ENCODE measurements at places on chromosomes 5 and 9.

GRCh38 chr5:169914766-169915165, 65.5 kb downstream of the INSYN2B start:
- DNase-seq: no peak

DNA sequence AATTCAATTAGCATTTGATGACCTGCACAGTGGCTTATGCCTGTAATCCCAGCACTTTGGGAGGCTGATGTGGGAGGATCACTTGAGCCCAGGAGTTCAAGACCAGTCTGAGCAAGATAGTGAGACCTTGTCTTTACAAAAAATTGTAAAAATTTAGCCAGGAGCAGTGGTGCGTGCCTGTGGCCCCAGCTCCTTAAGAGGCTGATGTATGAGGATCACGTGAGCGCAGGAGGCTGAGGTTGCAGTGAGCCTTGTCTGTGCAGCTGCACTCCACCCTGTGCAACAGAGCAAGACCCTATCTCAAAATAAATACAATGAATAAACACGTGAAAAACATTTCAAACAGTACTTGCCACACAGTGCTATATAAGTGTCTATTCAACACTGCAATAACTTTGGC, 4.2 kb downstream of the ABCA1 start:
- DNase-seq: no peak

DNA sequence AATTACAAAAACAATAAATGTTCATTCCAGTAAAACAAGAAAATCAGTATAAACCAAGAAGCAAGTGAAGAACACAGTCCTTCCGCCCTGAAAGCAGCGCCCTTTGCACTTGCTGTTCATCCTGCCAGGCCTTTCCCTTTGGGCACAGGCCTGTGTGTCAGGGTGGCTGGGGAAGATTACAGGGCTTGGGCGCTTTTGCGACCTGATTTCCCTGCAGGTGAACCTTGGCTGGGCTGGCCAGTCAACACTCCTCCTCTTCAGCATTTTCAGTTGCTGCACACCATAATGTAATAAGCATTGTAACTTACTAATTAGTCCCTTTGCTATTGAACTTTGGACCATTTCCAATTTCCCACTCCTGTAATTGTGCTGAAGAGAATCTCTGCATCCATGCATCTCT, 38.6 kb upstream of the TDRD7 start:
- no peak for DNase-seq

DNA sequence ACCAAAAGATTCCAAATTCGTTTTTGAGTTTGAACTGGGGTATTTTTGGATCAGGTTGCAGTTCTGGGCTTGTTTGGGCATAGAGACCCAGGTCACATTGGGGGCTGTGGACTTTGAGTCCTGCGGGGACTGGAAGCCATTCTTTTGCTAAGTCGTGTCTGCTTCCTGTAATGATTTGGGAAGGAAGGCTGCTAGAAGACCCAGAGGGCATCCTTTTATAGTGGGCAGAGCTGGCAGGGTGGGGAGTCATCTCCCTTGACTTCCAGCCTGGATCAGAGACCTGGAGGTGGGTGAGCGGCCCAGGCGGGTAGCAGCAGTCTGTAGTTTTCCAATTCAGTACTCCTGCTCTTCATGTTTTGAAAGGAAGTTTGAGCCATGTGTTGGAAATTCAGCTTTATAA, 11.3 kb downstream of the ZNF618 start:
- DNase-seq: no peak

DNA sequence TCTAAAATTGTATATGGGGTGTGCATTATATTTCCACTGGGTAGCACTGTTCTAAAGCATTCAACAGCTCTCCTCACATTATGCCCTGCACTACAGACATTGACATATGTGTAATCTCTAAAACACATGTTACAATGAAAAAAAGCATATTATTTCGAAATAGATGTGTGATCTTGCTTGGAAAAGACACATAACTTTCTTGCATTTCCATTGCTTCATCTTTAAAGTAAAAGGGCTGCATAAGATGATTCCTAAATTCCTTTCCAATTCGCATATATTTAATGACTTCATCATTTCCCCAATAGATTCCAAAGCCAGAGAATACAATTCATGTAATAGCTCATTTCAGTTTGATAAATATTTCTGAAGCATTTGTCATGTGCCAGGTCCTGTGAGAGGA, 566.9 kb downstream of the PDE4D start:
- DNase-seq: no peak

DNA sequence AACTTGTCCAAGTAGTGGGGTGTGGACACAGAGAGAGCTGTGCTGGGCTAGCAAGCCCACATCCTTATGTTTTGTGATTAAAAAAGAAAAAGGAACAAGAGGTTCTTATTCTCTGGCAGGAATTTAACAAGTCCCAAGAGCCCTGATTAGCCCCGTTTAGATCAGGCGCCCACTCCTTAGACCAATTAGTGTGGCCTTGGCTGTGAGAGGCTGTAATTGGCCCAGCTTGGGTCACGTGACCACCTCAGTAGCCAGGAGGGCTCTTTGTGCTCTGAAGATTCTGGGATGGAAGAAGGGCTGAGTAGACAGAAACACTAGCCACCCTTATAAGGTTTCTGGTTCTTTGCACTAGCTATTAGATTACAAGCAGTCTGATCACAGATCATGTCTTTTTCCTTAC, 31.1 kb downstream of the GCNT4 start:
- no peak for DNase-seq

DNA sequence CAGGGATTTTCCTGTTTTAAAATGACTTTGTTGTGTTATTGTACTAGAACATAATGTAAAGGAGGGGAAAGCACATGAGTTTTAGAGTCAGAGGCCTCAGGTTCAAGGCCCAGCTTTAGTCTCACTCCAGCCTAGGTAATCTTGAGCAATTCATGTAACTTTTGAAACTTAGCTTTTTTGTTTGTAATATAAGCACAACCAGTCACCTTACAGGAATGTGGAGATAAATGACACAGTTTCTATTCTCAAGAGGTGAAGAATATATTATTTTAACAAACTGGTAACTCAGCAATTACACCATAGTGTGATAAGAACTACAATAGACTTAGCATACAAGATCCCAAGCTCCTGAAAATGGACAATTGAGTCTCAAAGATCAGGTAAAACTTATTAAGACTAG, 51.2 kb downstream of the ADAMTS19 start:
- DNase-seq: no peak

DNA sequence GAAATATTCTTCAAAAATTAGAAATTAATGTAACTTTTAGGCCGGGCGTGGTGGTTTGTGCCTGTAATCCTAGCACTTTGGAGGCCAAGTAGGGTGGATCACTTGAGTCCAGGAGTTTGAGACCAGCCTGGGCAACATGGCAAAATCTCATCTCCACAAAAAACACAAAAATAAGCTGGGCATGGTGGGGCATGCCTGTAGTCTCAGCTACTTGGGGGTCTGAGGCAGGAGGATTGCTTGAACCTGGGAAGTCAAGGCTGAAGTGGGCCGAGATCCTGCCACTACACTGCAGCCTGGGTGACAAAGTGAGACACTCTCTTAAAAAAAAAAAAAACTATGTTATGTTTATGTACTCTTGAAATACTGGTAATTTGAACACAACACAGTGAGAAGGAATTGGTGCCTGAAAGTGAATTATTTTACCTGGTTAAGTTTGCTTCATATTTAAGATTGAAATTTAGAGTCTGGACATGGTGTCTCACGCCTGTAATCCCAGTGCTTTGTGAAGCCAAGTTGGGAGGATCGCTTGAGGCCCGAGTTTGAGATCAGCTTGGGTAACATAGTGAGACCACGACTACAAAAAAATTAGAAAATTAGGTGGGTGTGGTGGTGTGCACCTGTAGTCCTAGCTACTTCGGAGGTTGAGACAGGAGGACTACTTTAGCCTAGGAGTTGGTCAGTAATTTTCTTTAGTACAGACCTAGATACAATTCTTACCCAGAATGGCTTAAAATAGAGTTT, 15.0 kb downstream of the ARRDC3 start:
- DNase-seq: no peak
